Activated T-helper 17 cell treated with anti-CD3 and anti-CD28 coated beads, Interleukin-2, amount 50 U/mL, for 72 hours (primary cell): ENCODE measurements at places on chromosomes 1 and 21.
A peak's percentile ranks its signal among the peaks of the same experiment; 100 is the strongest.

- no peak for ATAC-seq
Measured at GRCh38 chr1:78177708-78178270, 132.0 kb downstream of the GIPC2 start.

DNA sequence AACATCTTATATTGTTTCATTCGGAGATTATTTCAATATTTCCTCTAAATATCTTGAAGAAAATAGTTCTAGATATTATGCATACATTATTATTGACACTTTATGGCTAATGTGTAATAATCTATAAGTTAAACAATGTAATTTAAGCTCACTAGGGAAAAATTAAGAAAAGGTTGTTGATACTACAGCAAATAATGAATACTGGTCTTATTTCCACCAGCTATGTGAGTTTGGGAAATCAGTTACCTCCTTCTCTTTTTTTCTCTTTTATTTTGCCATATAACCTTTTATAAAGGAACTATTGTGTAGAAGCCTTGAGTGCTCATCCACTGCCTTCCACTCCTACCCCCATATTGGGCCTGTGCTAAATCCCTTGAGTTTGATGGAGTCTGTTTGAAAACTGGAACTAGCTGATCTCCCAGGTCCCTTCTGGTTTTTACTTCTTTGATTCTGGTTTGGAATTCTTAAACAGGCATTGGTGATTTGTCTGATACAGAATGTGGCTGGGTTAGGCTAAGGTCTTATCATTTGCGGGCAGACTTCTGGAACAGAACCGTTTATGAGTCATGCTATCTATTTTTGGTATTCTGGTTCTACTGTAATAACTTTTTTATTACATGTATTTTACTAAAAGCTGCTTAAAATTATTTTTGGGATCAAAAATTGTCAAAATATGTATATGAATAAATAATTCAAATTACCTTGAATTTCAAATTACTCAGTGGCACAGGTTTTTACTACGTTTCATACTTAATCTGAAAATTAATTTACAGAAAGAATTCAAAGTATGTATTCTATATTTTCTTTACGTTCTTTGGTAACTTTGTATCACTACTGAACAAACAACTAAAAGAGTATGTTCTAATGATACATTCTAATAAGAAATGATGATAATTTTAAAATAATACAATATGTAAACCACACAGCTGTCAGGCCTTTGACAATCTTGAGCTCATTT is 5.0 kb upstream of the CDC14A start:
- ATAC-seq, result no peak

DNA sequence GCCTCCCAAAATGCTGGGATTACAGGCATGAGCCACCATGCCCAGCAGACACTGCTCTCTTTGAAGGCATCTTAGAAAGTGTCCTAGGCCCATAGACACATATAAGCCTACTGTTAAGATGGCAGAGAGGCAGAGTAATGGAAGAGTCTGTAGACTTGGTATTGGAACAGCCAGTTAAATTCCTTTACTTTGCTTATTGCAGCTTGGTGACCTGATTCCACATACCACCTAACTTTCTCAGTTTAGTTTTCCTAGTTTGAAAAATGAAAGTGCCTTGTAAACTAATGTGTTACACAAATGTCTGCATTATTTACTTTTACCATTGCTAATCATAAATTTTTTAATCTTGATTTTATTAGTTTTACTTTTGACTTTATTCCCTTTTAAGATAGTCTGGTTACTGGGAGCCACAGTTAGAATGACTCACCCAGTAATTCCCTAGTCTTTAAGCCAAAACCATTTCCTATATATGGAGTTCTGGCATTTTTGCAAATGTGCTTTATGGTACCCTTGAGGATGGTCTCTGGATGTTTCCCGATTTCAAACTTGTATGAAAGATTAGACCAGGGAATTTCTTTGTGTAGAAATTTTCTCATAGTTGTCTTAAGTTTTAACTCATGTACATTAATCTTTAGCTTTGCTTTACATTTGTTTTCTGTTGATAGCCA is 6.4 kb downstream of the SMAP2 start:
- ATAC-seq, result no peak

GRCh38 chr1:218983433-218983832 is 190.2 kb upstream of the LYPLAL1 start:
- no peak for ATAC-seq

GRCh38 chr1:3670823-3671265 is 18.5 kb downstream of the TP73 start:
- no peak for ATAC-seq

DNA sequence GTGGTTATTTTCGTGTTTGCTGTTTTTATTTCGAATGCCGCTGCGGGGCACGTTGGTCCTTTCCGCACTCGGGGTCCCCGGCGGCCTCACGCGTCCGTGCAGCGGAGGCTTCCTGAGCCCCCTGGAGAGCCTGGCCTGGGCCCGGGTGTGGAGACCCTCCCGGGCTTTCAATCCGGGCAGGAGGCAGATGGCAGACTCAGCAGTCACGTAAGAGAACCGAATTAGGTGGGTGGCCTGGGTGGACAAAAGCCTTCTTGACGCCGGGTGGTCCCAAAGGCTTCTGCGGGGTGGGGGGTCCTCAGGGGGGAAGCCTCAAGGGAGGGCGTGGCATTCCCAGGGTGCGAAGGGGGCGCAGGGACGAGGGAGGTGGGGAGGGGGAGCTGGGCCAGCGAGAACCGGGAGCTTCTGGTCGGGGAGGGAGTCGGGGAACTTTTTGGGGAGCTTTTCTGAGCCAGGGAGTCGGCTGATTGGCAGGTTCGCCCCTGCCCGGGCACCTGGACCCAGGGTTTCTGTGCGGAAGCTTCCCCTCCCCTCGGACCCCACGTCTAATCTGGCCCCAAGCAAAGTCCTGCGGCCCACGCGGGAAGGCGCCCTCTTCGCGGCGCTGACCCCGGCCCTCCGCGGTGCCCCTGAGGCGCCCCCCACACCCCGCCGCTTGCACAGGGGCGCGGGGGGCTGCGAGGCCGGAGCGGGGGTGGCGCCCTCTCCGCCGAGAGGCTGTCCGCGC is 1.3 kb upstream of the HES4 start:
- peak; percentile 5 for ATAC-seq

- no peak for ATAC-seq
Measured at GRCh38 chr1:223341121-223341520, 22.9 kb downstream of the SUSD4 start.
